ENCODE measurements at places on chromosomes 16 and 17.

DNA sequence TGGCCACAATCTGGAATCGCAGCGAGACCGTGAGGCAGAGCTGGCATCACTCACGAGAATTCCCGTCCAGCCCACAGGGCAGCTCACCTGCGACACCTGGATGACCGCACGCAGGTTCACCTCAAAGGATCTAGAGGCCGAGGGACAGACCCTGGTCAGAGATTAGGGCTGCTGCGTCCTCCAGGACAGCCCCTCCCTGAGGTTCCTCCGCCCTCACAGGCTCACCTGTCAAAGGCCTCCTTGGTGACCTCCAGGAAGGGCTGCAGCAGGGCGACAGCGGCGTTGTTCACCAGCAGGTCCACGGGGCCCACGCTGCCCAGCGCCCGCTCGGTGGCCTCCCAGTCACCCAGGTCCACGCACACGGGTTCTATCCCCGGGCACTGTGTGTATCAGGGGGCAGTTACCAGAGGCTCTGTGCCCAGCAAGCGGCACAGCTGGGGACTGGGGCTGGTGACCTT lies 834 bp downstream of the DCXR start:
- no peak for DNase-seq

GRCh38 chr17:15349119-15349518 lies 7.7 kb upstream of the TEKT3 start:
- DNase-seq: no peak

GRCh38 chr16:19294156-19294649 lies 8.7 kb downstream of the CLEC19A start:
- DNase-seq: no peak

DNA sequence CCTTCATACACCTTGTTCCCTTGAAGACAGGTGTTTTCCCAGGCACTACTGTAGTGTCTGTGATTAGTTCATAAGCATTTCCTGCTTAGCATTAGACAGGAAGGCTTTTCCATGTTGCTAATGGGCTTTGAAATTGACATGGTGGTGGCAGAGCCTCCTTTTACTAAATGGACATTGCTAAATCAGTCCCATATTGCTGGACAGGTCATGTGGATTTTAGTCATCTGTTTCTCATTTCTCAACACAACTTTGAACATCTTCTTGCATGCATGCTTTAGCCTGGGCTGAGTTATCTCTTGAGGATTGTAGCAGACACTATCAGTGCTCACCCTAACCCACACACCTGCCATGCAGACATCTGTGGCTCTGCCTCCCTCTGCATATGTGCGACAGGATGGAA lies 13.7 kb upstream of the BCO1 start:
- no peak for DNase-seq

GRCh38 chr16:58337090-58337444 lies 42.2 kb upstream of the PRSS54 start:
- no peak for DNase-seq

- no peak for DNase-seq
Measured at GRCh38 chr16:53337294-53337693, 97.0 kb upstream of the RBL2 start.

GRCh38 chr17:70205401-70205800 lies 36.1 kb downstream of the KCNJ2 start:
- no peak for DNase-seq
